Stimulated activated CD4-positive, alpha-beta T cell treated with anti-CD3 and anti-CD28 coated beads, Interleukin-2, amount 100 ng/mL, for 48 hours (primary cell): ENCODE measurements at places on chromosomes 4 and X.

- DNase-seq, result no peak
Measured at GRCh38 chrX:97860226-97860625, 976.5 kb downstream of the RPA4 start.

- no peak for DNase-seq
Measured at GRCh38 chr4:177937041-177937440, 494.8 kb upstream of the AGA start.

- DNase-seq, result no peak
Measured at GRCh38 chr4:173005912-173006633, 162.5 kb upstream of the GALNT7 start.

- DNase-seq, result no peak
Measured at GRCh38 chrX:103792916-103793544, 16.4 kb downstream of the PLP1 start.

DNA sequence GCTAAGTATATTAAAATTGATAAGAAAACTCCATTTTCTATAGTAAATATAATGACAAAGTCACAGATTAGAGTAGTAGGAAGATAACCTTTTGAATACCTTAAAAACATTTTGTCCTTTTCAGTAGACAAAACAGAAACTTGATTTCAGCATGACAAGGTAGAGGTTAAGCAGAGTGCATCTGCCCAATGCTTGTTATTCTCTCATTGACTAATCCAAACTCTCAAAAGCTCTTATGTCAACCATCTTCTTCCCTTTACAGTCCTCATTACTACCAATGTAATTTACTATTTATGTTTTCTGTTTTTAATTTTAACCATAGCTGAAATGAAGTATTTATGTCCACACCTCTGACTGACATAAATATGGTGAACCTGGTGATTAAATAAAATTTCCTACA lies 11.1 kb downstream of the NIPAL1 start:
- no peak for DNase-seq

DNA sequence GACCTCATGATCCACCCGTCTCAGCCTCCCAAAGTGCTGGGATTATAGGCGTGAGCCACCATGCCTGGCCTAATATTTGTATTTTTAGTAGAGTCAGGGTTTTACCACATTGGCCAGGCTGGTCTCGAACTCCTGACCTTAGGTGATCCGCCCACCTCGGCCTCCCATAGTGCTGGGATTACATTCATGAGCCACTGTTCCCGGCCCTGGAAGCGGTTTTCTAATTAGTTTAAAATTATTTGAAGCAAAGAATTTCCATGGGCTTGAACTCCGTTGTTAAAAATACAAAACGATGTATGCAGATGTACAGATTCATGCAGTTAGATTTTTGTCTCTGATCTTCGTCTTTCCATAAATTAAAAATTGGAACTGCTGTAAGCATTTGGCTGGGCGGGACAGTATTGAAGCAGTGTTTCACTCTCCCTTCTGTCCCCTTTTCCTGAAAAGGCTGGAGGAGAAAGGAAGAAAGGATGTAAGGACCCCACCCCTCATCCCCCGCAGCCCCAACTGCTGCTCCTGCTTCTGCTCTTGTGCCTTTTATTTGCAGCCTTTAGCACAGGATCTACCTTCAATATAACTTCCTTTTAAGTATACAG lies 12.0 kb downstream of the TRAPPC11 start:
- no peak for DNase-seq

DNA sequence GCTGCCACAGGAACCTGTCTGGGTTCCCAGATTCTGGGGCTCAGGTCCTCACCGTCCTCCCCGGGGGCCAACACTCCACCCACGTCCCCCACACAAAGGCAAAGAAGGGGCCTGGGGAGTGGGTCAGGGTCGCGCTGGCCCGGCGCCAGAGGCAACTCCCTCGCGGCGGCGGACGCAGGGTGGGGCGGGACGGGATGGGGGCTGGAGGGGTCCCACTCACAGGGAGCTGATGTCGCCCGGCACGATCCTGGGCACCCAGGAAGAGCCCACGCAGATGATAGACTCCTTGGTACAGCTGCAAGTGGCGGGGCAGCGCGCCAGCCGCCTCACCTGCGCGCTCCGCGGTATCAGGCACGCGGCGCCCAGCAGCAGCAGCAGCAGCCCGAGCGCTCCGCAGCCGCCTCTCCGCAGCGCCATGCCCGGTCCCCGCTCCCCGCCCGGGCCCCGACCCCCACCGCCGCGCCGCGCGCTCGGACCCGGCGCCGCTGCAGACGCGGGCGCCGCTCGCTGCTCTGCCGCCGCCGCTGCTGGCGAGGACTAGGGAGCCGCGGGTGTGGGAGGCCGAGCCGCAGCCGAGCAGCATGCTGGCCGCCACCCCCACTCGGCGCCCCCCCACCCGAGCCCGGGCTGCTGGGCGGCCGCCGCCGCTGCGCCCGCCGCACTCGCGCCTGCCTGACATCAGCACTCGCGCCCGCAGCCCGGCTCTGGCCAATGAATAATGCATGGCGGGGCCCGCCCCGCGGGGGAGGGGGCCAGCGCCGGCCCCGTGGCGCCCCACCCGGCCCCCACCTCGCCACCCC lies at the start of gene LGI2:
TSS of gene LGI2 (minus strand) at position 670 of the 800 bp plus-strand sequence. CDS start at position 417, 253 bp downstream.
- no peak for DNase-seq

DNA sequence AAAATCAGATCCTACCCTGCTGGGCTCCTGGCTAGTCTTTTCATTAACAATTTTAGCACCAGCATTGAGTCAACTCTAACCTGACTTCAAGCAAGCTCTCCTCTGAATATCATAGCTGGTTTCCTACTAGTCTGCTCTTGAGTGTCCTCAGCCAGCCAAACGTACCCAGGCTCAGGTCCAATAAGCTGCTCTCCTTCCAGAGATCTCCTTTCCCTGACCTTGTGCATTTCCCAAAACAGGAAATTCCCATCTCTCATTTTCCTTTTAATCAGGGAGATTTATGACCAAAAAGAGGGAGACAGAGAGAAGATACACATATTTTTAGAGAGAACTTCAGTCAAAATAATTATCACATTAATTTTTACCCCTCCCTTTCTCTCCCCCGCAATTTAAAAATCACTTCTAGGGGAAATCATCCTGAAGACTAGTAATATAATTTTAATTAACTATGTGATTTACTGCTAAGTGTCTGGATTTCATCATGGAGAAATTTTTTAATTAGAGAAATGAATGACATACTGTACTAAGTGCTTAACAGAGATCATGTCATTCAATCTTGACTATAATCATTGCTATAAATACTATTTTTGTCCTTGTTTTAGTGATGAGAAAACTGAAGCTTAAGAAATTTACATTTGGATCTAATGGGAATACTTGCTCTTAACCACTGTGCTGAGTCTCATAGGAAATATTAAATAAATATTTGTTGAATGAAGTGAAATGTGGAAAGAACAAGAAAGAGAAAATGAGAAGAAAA lies 421.7 kb upstream of the INTU start:
- no peak for DNase-seq

GRCh38 chr4:138851391-138852335 lies 163.9 kb upstream of the NOCT start:
- DNase-seq, result no peak

GRCh38 chr4:184235526-184235925 lies 17.9 kb upstream of the ENPP6 start:
- no peak for DNase-seq

DNA sequence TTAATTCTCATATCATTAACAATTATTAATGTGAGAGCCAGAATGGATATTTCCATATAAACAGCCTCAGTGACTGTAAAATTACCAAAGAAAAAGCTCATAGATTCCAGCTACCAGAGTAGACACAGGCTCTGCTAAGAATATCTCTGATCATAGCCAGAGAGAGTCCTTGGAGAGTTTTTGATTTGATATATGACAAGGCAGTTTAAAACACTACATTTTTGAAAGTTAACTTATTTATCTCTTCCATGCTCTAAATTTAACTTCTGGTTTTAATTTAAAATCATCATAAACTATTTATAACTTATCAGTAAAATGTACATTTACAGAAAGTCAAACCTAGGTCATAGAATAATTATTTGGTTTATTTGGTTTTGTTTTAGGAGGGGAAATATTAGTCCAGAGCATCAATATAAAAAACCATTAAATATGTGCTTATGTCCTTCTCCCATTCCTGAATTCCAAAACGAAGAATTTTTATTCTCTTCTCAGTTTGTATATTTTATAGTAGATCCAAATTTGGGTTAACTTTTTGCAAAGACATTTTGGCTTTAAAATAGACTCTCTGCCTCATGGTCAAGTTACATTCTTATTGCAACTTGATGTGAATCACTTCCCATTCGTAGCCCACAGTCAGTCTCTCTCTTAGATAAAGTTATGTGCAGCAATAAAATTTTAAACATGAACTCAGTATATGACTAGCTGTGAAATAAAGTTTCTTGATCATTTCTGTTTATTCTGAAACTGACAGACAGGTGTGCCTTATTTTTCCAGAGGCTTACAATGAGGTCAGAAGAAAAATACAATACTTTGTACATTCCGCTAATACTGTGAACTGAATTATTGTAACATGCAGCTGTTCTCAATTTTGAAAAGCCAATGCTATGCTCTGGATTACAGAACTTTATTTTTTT lies 267.1 kb downstream of the PAPSS1 start:
- no peak for DNase-seq

- no peak for DNase-seq
Measured at GRCh38 chrX:104284507-104284906, 29.8 kb upstream of the ESX1 start.

GRCh38 chrX:11553594-11553993 lies 112.1 kb downstream of the ARHGAP6 start:
- DNase-seq, result no peak

DNA sequence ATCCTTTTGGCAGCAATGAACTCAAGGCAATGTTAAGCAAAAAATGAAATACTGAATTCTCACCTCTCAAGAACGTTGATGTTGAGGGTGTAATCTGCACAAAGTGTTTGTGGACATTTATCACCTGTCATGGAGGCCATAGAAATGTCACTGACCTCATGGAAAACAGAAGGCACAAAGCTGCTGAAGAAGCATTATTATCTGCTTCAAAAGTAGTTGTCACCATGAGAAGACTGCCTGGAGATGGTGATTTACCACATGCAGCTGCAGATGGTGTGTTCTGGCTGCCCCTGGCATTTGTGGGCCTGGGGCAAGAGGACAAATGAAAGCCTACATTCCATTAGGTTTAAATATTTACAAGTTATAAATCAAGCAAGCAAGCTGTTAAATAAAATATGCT lies 116.8 kb upstream of the RPS6KA3 start:
- DNase-seq, result no peak

- no peak for DNase-seq
Measured at GRCh38 chr4:116059361-116059760, 945.9 kb upstream of the NDST4 start.

- DNase-seq, result no peak
Measured at GRCh38 chr4:48949086-48949485, 37.0 kb upstream of the CWH43 start.

- DNase-seq, result no peak
Measured at GRCh38 chr4:75702919-75703411, 21.4 kb upstream of the USO1 start.

- no peak for DNase-seq
Measured at GRCh38 chr4:78625073-78625472, 73.5 kb downstream of the ANXA3 start.

- DNase-seq, result no peak
Measured at GRCh38 chr4:11765849-11766453, 337.3 kb upstream of the HS3ST1 start.

DNA sequence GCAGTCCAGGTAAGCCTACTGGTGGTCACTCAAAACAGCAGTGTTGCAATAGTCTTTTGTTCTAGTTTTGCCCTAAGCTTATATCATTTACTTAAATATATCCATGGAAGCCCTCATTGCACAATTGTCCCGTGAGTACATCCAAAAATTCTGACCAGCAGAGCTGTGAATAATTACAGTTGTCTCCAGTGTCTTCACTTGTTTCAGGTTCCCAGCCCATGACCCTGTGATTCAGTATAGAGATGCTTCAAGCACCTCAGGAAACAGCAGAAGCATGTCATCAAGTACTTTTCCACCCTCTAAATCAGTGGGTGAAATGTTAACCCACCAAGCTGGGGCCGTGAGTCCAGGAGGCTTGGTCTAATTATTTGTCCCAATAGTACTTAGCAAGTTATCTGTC lies 214.9 kb upstream of the RPS6KA3 start:
- no peak for DNase-seq

DNA sequence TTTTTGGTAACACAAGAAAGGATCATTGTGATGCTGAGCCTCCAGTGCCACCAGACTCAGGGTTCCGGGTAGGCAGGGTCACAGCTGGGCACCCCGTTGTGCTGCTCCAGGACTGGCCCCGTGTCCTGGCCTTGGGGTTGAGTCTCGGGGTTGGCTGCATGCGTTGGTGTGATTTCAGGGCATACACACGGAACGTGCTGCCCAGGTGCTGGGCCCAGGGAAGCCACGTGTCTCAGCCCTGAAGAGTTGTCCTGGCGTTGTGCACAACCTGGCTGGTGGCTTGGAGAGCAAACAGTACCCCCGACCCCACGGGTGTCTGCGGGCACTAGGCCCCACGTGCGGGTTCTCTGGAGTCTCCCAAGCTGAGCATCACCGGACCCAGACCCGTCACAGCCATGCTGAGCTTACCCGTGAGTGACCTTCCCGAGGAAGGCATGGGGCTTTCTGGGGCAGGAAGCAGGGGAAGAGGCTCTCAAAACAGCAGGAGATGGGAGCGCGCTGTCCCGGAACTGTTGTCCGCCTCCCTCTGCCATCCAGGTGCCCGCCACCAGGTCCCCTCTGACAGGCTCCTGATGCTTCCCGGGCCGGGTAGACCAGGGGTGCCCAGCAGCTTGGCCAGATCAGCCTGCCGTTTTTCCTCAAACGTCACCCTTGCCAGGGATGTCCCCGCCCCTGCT lies 66.1 kb upstream of the ENPP6 start:
- DNase-seq, result no peak

- no peak for DNase-seq
Measured at GRCh38 chr4:146488495-146489174, 33.1 kb downstream of the SLC10A7 start.

DNA sequence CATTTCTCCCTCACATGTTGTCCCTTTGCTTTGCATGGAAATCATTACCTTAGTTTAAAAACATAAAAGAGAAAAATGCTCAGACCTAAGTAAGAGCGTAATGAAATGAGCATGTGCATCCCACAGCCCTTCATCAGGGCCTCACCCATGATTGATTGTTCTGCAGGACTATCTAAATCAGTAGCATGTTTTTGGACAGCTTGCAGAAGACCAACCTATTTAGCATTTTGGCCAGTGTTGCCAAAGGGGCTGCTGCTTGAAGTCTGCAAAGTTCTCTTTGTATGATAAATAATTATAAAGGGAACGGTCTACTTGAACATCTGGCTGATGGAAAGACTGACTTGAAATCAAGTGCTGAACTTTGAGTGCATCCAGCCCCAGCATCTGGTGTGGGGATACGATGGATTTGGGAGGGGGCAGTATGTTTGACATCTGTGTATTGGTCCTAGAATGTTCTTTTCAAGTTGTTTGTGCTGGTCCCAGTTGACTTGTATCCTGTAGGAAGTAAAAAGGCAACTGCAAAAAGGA lies 76.1 kb upstream of the LIMCH1 start:
- no peak for DNase-seq

- no peak for DNase-seq
Measured at GRCh38 chr4:172515266-172515879, 653.2 kb upstream of the GALNT7 start.

- DNase-seq, result no peak
Measured at GRCh38 chr4:7040765-7041164, 2.4 kb upstream of the TADA2B start.
